ENCODE measurements at places on chromosomes 16 and 17. TPM values are rescaled to one million over a fixed set of nuclear protein-coding genes. Genes with fewer than 3 reads are reported as not detected.

DNA sequence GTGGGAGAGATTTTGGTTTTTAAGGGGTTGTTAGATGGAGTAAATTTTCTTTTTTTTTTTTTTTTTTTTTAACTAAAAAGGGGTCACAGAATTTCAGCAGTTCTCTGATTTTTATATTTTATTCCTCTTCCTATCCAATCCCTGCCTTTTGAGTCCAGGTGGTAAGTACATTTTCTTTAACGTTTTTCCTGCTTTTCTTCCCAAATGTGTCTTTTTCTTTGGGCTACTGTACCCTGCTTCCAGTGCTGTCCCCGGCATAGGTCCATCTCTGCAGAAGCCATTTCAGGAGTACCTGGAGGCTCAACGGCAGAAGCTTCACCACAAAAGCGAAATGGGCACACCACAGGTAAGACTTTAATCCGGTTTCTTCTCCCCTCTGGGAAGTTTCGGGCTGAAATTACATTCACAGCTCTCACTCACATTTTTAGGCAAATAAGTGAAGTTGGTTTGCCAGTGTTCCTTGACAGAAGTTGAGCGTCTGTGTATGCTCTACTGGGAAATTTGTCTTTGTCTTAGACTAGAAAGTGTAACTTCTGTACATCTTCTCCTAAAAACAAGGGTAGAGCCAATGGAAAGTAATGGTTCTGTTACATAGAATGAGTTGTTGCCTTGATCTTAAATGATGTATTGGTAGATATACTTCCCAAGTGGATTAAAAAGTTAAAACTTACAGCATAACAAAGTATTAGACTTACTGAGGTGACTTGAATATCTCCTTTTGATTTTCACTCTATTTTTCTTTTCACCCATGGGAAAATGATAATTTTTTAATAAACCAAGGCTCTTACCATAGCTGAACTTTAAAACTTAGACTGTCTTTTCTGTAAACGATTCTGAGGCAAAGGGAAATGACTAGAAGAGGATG is 54.5 kb downstream of the TUBD1 start:
- no peak for DNase-seq

GRCh38 chr16:84603140-84603816 is 14.6 kb downstream of the COTL1 start:
- DNase-seq, result peak; percentile 93

DNA sequence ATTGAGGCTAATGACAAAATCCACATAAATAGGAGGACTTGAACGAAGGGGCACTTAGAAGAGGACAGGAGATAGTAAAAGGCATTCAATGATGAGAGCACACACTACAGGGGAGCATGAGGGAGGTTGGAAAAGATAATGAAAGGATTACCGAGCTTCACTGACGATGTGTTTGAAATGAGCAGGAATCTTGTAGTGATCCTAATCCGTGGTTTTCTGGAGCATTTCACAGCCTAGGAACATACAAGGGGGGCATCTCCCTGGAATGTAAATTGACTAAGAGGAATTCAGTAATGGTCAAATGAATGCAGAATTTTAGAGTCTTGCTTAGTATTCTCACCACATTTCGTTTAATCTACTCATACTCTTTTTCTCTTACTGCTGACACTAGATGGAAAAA is 5.2 kb downstream of the ATMIN start:
- DNase-seq, result no peak

DNA sequence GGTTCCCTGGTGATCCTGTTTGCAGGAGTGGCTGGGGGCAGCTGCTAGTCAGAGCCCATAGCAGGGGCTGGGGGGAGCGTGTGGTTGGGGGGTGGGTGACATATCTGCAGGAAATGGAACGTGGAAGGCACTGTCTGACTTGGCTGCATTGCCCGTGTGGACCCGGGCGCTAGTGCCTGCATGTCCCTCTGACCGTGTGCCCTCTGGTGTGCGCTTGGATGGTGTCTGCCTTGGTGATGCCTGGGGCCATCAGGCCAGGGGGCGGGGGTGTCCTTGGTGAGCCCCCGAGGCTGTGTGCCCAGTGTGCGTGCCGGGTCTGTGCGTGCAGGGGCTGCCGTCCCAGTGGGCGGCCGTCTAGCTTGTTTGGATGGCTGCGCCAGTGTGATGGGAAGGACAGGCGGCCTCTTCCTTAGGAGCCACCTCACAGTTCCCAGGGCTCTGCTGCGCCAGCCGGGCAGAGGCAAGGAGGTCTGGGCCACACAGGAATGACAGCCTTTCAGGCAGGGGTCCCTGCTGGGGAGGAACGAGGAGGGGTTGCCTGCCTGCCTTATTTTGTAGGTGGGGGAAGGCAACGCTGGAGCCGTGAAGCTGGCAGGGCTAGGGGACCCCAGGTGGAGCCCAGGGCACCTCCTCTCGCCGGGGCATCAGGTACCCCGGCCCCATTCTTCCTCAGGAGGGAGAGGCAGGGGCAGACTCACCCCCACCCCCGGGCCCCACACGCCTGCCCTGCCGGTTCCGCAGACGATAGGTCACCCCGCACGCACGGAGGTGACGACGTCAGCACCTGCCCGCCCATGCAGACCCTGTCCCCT is 693 bp downstream of the NDRG4 start:
- no peak for DNase-seq

DNA sequence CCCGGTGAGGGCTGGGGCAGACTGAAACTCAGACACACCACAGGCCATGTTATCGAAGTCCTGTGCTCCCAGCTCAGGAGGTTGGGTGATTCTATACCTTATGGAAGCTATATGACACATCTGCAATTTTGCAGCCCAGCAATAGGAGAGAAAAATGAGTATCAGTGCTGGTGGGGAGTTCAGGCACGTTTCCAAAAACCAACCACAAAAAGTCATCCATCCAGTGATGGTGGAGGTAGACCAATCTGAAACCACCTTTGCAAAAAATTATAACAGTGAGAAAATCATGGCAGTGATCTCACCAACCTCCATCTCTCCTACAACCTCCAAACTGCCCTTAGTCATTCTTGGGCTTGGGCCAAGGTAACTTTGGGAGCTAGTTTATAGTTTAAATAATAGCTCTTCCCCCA is 327.9 kb downstream of the SLC39A11 start:
- no peak for DNase-seq

- DNase-seq, result no peak
Observed at GRCh38 chr16:17336530-17336900, 134.2 kb downstream of the XYLT1 start.

- DNase-seq, result no peak
Observed at GRCh38 chr17:38918129-38918913, 7.1 kb upstream of the LASP1NB start.

- DNase-seq, result no peak
Observed at GRCh38 chr16:49116873-49117272, 164.8 kb downstream of the CBLN1 start.

DNA sequence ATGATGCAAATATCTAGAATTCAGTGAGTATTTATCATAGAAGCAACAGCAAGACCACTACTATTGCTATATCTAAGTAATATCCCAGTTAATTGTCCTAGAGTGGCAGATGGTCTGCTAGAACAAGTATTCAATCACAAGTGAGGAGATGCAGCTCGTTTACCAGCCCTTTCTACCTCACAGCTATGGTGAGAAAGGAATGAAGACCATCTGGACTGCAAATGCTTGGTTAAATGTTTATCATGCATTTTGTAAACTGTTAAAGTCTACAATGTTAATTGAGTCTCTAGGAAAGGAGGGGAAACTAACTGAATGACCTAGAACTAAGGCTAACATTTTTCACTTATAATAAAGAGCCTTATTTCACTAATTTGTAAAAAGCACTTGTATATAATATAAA is 52.5 kb downstream of the CNOT1 start:
- no peak for DNase-seq

GRCh38 chr16:72501739-72502593 is 330.0 kb upstream of the PMFBP1 start:
- DNase-seq, result peak; percentile 41

- DNase-seq, result no peak
Observed at GRCh38 chr17:66200685-66201092, 8.8 kb upstream of the CEP112 start.

DNA sequence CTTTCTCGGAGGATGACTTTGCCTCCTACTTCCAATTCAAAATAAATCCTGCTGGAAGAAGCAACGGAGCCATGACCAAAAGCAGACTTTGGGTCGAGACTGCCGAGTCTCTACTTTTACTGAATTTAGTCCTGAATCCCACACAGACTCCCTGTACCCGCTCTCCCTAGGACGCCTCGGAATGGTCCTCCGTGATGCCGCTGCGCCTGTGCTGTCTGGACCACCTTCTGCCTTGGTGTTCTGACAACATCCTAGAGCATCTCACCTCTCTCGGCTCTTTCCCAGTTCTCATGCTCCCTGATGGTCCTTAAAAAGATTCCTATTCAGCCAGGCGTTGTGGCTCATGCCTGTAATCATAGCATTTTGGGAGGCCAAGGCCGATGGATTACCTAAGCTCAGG is 181.1 kb upstream of the HSBP1 start:
- no peak for DNase-seq

GRCh38 chr17:38344420-38344745 is 627 bp upstream of the GPR179 start:
- DNase-seq, result no peak

GRCh38 chr16:49453983-49454382 is 80.4 kb downstream of the C16orf78 start:
- peak; percentile 3 for DNase-seq

DNA sequence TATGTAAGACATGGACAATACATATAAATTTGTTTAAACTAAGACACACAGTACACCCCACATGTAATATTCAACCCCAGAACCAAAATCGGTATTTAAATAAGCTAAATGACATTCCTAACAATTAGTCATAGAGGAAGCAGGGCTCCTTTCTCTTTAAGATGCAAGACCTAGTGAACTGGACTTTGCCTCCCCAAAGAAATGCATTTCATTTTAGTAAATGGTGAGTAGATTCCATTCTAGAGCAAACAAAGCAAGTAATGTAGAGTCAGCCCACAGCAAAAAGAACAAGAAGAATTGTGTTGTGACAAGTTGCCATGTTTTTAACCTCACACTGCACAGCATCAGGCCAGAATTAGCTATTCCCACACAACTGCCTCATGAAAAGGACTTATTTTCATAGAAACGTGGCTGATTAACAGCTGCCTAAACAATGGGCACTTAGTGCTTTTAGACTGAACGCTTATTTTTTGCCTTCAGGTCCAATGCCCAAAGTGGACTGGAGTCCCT is 14.4 kb downstream of the DNAJC7 start:
- no peak for DNase-seq

- no peak for DNase-seq
Observed at GRCh38 chr17:35889818-35890773, 9.9 kb upstream of the CCL5 start.

DNA sequence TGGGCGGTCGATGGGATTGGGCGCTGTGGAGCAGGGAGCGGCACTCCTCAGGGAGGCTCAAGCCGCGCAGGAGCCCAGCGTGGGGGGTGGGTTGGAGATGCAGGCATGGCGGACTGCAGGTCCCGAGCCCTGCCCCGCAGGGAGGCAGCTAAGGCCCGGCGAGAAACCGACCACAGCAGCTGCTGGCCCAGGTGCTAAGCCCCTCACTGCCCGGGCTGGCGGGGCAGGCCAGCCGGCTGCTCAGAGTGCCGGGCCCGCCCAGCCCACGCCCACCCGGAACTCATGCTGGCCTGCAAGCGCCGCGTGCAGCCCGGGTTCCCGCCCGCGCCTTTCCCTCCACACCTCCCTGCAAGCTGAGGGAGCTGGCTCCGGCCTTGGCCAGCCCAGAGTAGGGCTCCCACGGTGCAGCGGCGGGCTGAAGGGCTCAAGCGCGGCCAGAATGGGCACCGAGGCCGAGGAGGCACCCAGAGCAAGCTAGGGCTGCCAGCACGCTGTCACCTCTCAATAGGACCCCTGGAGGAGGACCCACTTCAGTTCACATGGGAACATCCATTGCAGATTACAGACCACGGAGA is 20.5 kb upstream of the METTL16 start:
- no peak for DNase-seq

ABHD15 gene
- total RNA-seq, result 5.9 TPM

C17orf100 gene
- total RNA-seq, result 0.26 TPM

CCL8 gene
- total RNA-seq, result not detected

KCNJ2 gene
- total RNA-seq, result 7.6 TPM

ALOX12 gene
- total RNA-seq, result not detected

FTSJ3 gene
- total RNA-seq, result 51.0 TPM

NPIPA2 gene
- not detected for total RNA-seq

SLC16A13 gene
- total RNA-seq, result not detected

TMC7 gene
- 1.8 TPM for total RNA-seq

DPEP3 gene
- total RNA-seq, result not detected
